ENCODE measurements at places on chromosomes 5 and 9.

- DNase-seq, result no peak
Observed at GRCh38 chr9:19812194-19812593, 23.4 kb upstream of the SLC24A2 start.

- DNase-seq, result peak; percentile 36
Observed at GRCh38 chr9:113901221-113901688, 25.1 kb downstream of the ZNF618 start.

GRCh38 chr5:111776913-111777781 is 20.2 kb upstream of the NREP start:
- no peak for DNase-seq

DNA sequence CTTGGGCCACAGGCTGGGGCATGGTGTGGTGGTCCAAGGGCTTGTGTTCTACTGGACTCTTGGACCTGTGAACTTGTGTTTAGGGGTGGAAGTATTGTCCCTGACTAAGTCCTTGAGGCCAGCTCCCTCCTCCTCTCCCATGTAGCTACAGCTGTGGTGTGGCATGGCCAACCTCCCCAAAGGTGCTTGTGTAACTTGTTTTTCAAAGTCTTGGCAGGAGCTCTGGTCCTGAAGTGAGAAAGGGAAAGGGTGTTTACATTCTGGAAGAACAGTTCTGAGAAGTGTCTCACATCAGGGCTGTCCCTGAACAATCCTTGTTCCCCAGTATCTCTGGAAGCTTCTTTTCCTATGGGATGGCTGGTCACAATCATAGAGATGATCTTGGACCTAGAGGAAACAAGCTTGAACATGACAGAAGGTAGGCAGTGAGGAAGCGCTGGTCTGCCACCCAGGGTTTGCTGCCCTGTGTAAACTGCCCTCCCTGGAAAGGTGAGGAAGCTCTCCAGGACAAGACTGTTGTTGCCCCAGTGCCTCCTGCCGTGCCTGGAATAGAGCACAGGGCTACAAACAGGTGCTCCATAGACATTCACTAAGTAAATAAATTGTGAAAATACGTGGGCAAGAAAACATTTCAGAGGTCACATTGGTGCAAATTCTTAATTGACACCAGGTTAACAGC is 64.6 kb upstream of the KLF9 start:
- DNase-seq, result no peak

- no peak for DNase-seq
Observed at GRCh38 chr5:119862619-119863018, 233.3 kb downstream of the FAM170A start.

DNA sequence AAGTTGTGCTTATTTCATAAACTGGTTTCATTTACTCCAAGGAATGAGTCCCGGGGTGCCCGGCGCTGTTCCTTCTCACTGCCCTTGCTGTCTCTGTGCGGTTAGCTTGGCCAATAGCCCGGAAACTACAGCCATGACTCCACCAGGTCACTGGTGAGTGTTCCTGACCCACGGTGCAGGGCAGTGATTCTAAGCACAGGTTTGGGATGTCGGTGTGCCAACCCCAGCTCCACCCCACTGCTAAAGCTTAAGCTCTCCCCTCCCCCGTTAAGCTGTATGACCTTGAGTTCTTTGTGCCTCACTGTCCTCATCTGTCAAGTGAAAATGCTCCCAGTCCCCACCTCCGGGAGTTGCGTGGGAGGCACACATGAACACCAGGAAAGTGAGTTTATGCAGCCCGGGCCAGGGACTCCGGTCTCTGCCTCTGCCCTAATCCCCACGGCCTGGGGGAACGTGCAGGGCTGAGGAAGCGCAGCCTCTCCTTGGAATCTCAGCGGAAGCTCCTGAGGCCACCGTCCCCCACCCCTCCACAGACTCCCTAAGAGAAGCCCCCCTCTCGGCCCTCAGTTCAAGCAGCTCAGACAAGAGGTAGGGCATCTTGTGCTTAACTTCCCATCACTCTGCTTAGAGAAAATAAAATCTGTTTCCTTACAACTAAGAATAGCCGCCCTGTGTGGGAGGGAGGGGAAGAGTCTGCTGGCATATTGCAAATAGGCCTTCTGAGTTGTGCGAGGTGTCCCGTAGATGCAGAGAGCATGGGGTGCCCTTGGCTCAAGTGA is 92.0 kb upstream of the RAI14 start:
- DNase-seq, result no peak

DNA sequence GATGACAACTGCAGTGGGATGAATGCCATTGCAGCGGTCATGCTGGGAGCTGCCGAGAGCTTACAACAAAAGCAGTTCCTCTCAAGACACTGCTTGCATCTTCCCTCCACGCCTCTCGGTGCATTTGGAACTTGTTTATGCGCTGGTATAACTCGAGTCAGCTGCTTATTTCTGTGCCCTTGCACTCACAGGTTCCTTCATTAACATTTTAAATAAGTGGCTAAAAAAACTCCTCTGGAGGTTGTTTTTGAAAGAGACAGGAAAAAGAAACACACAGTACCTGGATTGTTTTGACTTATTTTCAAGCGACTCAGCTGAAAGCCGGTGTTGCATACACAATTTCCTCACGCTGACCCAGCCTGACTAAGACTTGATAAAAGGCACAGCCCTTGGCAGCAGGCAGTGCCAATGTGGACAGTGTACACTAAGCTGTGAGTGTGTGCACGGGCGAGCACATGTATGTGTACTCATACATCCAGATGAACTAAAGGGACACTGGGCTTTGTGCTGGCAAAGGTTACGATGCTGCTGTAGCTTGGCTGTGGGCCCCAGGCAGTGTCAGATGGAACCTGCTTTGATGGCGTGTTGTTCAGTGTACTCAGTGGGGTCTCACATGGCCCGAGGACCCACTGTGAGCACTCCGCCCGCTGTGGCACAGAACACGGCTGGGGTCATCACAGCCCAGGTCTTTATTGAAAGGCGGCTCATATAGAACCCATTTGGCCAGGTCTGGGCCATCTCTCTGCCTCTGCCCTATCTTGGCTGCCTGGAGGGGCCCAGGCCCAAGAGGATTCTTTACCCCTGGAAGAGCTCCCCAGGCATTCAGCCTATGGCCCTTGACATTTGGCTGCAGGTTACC is 92.3 kb downstream of the ANKRD33B start:
- no peak for DNase-seq

DNA sequence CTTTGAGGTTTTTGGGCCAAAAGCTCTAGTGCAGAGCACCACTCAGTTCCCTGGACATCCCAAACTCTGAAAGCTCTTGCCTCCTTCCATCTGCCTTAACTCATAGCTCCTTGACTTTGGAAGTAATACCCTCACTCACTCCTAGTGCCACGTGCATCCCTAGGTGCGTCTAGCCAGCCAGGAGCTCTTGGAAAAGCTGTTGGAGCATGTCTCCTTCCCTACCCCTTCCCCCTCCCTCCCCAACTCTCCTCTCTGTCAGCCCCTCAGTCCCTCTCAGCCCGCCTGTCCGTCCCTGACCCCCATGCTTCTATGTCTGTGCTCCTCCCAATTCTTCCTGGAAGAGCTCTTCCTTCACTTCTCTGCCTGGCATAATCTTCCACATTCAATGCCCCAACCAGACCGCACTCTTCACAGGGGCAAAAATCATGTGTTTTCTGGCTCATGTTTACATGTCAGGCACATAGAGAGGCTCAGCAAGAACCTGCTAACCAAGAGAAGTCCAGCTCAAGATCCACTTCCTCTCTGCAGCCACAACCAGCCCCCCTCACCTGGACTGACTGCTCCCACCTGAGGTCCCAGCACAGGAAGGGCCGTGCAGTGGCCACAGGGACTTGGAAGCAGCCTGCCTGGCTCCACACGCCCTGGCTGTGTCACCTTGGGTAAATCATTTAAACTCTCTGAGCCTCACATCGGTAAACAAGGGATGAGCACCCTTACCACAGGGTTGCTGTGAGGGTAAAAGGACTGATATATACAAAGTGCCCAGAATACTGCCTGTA is 58.4 kb downstream of the WHRN start:
- DNase-seq, result no peak

GRCh38 chr5:67221487-67222242 is 25.1 kb upstream of the CD180 start:
- DNase-seq, result no peak

DNA sequence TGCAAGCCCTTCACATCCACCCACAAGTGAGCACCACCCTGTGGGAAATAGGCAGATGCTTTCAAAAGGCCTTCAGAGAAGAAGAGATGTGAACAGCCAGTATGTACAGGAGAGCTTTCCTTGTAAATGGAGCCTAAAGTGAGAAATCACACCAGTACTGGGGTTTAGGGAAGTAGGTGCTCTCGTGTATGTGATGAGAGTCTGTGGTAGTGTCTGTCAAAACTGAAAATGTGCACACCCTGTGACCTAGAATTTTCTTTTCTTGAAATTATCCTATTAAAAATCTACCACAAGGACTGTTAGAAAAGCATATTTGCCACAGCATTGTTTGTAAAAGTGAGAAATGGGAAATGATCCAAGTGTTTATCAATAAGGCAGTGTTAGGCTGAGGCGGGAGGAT is 16.6 kb downstream of the OTULINL start:
- no peak for DNase-seq

- DNase-seq, result no peak
Observed at GRCh38 chr5:90947667-90948066, 389.1 kb downstream of the ADGRV1 start.

- DNase-seq, result no peak
Observed at GRCh38 chr9:95429948-95430620, 86.7 kb downstream of the PTCH1 start.

- DNase-seq, result no peak
Observed at GRCh38 chr9:117795271-117795670, 91.1 kb downstream of the TLR4 start.

DNA sequence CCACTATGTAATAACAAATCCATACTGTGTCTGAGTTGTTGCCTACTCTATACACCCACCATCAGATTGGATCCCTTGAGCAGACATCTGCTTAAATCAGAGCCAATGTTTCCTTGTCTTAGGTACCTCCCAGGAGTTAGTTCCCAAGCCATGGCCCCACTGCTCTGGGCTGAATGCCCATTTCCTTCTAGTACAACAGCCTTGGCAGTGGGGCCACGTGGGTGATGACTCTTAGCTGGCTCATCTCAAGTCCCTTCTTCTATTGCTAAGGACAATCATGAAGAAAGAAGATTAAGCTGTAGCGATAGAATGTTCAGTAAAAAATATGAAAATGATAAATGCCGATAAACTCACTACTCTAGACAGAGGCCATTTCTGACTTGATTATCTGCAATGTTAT is 16.6 kb downstream of the PTGR1 start:
- DNase-seq, result peak; percentile 25

- DNase-seq, result no peak
Observed at GRCh38 chr5:14342306-14342705, 199.2 kb downstream of the TRIO start.

DNA sequence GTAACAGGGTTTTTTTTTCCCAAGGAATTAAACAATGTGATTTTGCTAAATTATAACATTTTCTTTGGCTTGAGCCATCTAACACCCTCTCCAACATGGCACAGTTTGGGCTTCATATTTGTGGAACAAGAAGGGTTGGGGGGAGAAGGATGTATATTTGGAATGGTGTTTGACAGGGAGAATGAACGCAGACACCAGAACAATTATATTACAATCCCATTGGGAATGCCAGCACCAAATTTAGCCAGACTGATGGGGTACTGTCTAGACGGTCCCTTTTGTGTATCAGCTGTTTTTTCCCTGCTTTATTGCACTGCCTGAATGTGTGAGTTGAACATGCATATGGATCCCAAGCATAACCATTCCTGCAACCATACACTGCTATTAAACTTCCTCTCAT is 130.9 kb upstream of the TMEM161B start:
- no peak for DNase-seq

DNA sequence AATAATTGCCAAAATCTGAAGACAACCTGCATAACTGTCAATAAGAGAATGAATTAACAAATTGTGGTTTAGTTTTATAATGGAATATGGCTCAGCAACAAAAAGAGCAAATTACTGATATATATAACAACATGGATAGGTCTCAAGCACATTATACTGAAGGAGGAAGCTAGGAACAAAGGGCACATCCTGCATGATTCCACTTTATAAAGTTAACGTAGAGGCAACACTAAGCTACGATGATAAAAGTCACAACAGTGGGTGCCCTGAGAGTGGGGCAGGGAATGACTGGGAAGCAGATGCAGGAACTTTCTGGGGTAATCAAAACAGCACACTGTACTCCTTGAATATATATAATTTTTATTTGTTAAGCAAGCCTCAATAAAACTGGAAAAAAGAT is 165.2 kb downstream of the RMI1 start:
- DNase-seq, result no peak

- DNase-seq, result no peak
Observed at GRCh38 chr9:108158236-108158995, 668.8 kb upstream of the KLF4 start.

- peak; percentile 53 for DNase-seq
Observed at GRCh38 chr5:90802474-90803317, 244.1 kb downstream of the ADGRV1 start.

DNA sequence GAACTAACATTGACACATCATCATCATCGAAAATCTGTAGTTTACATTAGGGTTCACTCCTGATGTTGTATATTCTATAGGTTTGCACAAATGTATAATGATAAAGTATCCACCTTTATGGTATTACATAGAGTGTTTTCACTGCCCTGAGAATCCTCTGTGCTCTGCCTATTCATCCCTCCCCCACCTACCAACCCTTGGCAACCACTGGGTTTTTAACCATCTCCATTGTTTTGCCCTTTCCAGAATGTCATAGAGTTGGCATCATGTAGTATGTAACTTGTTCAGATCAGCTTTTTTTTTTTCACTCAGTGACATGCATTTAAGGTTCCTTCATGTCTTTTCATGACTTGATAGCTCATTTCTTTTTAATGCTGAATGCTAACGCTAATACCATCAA is 106.0 kb downstream of the ARHGEF28 start:
- no peak for DNase-seq

- DNase-seq, result no peak
Observed at GRCh38 chr5:176721509-176721908, 74.2 kb downstream of the TSPAN17 start.
